Right atrium auricular region (tissue), 2 donors: ENCODE measurements at places on chromosomes 5 and 9. TPM values are rescaled to one million over a fixed set of nuclear protein-coding genes. Genes with fewer than 3 reads are reported as not detected.

The SOX30 gene
- 0.89 TPM for total RNA-seq

The RNF224 gene
- not detected for total RNA-seq

- H3K4me3 ChIP-seq = no peak overlapping the region
- DNase-seq = peak; percentile 50
- no peaks in the 10 kb centered on the region for H3K36me3 ChIP-seq
- peaks cover 44% of the 10 kb centered on the region for H3K4me1 ChIP-seq
- H3K27ac ChIP-seq = no peak overlapping the region
- H3K27me3 ChIP-seq = no peaks in the 10 kb centered on the region
These were observed 200.0 kb downstream of the AUH start for GRCh38 chr9:91161465-91162300.

GRCh38 chr5:134101686-134102439 lies 12.6 kb upstream of the TCF7 start:
- H3K4me1 ChIP-seq = no peaks in the 10 kb centered on the region
- no peaks in the 10 kb centered on the region for H3K27me3 ChIP-seq
- H3K36me3 ChIP-seq = no peaks in the 10 kb centered on the region
- H3K27ac ChIP-seq = no peak overlapping the region
- DNase-seq = no peak

DNA sequence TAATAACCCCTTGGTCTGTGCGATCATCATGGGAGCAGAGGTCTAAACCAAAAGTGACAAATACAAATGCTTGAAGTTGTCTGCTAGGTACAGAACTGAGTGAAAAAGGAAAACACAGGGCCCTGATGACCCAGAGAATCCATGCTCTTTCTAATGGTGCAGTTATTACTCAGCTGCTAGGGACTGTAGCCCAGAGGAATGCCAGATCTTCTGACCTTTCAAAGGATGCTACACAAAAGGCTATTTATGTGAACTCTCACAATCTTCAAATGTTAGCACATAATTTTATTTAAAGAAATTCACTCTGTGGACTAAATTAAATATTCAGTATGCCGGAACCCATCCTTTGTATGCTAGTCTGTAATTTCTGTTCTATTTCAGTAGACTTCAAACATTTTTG lies 79.9 kb downstream of the PRR16 start:
- no peaks in the 10 kb centered on the region for H3K27me3 ChIP-seq
- no peak overlapping the region for H3K27ac ChIP-seq
- H3K36me3 ChIP-seq = no peaks in the 10 kb centered on the region
- no peak for DNase-seq
- no peaks in the 10 kb centered on the region for H3K4me1 ChIP-seq
- no peak overlapping the region for H3K4me3 ChIP-seq

GRCh38 chr5:72940082-72940481 lies 15.8 kb upstream of the FCHO2 start:
- no peaks in the 10 kb centered on the region for H3K4me1 ChIP-seq
- no peak overlapping the region for H3K4me3 ChIP-seq
- no peak overlapping the region for H3K27ac ChIP-seq
- H3K36me3 ChIP-seq = no peaks in the 10 kb centered on the region

- peak overlapping the region; percentile 68 for H3K27ac ChIP-seq
- H3K27me3 ChIP-seq = no peaks in the 10 kb centered on the region
- H3K4me3 ChIP-seq = no peak overlapping the region
- H3K4me1 ChIP-seq = no peaks in the 10 kb centered on the region
These were observed 81.9 kb downstream of the PALM2AKAP2 start for GRCh38 chr9:109861918-109862317.

- no peak overlapping the region for H3K27ac ChIP-seq
- H3K36me3 ChIP-seq = no peaks in the 10 kb centered on the region
- DNase-seq = no peak
- H3K27me3 ChIP-seq = no peaks in the 10 kb centered on the region
- H3K4me3 ChIP-seq = no peak overlapping the region
These were observed 91.2 kb downstream of the IRX2 start for GRCh38 chr5:2660315-2660714.
